ENCODE measurements at places on chromosomes 7 and 10. TPM values are rescaled to one million over a fixed set of nuclear protein-coding genes. Genes with fewer than 3 reads are reported as not detected.

CYP2C8 gene
- total RNA-seq: not detected

GRCh38 chr10:78514459-78514858 is 480.8 kb downstream of the RPS24 start:
- no peaks in the 10 kb centered on the region for H3K27me3 ChIP-seq
- no peaks in the 10 kb centered on the region for H3K36me3 ChIP-seq

DNA sequence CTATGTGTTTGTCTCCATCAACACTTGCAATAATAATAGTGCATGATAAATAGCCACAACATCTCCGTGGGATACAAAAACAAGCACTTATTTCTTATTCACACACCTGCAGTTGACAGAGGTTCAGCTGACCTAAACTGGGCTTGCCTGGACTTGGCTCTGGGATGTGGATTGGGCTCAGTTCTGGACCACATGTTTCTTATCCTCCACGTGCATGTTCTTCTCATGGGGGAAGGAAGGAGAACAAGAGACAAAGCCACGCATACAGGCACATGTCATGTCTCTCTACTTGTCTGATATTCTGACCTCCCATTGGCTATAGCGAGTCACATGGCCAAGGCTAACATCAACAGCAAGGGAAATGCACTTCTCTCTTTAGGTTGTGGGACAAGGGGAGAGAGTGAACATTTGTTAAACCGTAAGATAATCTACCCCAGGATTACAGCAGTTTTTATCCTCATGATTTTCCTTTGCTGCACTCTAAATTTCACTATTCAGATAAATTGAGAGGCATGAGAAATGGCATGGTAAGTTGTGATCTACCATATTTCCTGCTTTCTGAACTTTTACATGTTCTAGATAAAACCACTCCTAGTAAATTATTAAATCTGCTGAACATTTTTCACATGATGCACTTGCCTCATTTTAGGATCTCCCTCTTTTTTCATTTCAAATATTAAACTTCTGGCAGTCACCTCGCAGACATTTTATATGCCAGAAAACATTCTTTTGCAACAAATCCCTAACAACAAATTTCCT is 33.7 kb downstream of the CFAP58 start:
- no peak overlapping the region for H3K4me3 ChIP-seq
- no peaks in the 10 kb centered on the region for H3K36me3 ChIP-seq
- no peak overlapping the region for H3K27ac ChIP-seq
- no peak for DNase-seq
- H3K4me1 ChIP-seq: no peaks in the 10 kb centered on the region

SLC25A40 gene
- 4.2 TPM for total RNA-seq

Measured in GM23248 (cell line).